ENCODE measurements at places on chromosomes 5 and 9. TPM values are rescaled to one million over a fixed set of nuclear protein-coding genes. Genes with fewer than 3 reads are reported as not detected.

DNA sequence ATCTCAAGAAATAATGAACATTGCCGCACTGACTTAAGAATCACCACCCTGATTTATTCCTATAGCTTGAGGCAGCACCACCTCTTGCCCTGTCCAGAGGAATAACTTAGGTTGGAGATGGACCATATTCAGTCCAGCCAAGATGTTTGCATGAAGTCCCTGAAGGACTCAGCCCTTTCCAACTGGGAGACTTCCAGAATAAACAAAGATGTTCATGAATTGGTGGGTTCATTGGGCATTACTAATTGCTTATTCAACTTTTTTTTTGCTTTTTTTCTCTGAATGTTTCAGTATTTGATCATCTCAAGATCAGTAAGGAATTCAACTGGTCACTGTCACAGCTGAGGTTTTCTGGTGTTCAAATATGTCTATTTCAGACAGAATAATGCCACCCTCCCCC lies 470.6 kb downstream of the CCDC171 start:
- DNase-seq: no peak
- H3K27ac ChIP-seq: no peak overlapping the region

GRCh38 chr5:50929174-50929573 lies 262.7 kb downstream of the PARP8 start:
- H3K27ac ChIP-seq: no peak overlapping the region
- no peaks in the 10 kb centered on the region for H3K27me3 ChIP-seq
- DNase-seq: no peak
- no peak overlapping the region for H3K4me3 ChIP-seq
- H3K4me1 ChIP-seq: no peaks in the 10 kb centered on the region

DNA sequence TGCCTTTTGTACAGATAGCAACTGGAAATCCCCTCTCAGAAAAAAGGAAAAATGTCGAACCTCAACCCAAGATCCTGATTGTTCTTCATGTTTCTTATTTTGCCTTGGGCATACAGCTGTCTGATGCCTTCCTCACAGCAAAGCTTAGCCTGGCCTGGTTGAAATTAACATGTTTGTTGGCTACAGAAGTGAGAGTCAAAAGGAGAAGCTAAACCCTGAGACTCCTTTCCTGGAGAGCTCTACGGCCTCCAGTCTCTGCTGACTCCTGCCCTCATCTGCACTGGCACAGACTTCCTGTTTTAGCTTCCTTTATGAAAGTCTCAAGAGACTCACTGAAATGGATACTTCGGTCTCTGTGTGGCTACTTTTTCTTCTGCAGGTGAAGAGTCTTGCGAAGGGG lies 186.7 kb downstream of the PARP8 start:
- DNase-seq: no peak
- H3K27me3 ChIP-seq: no peaks in the 10 kb centered on the region
- no peaks in the 10 kb centered on the region for H3K4me1 ChIP-seq
- no peak overlapping the region for H3K4me3 ChIP-seq

Gene SYK
- 4.9 TPM for total RNA-seq

Gene ANXA2R
- 4.4 TPM for total RNA-seq

- no peaks in the 10 kb centered on the region for H3K27me3 ChIP-seq
- no peaks in the 10 kb centered on the region for H3K36me3 ChIP-seq
- no peak overlapping the region for H3K4me3 ChIP-seq
- H3K27ac ChIP-seq: no peak overlapping the region
Measured at GRCh38 chr5:158320178-158320674, 461.3 kb upstream of the CLINT1 start.

GRCh38 chr5:115949096-115949495 lies 13.2 kb upstream of the LVRN start:
- no peak for DNase-seq
- H3K27ac ChIP-seq: no peak overlapping the region
- no peaks in the 10 kb centered on the region for H3K4me1 ChIP-seq
- H3K36me3 ChIP-seq: no peaks in the 10 kb centered on the region
